Iris pigment epithelial cell (primary cell): ENCODE measurements at places on chromosomes 12 and 14.

DNA sequence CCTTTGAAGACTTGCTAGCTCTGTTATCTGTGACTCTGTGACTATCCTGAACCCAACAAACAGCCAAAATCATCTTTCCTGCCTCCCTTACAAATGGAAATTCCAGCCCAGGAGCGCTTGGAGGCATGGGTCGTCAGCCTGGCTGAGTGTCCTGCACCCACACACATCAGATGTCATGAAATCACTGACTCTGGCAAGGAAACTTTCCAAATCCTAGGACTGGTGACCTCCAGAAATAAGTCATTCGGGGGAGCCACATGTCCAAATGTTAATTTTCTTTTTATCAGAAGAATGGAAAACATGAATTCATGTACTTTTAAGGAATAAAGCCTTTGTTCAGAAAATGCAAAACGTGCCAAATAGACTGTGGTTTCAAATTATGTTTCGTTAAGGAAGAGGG, 96.3 kb upstream of the EVL start:
- no peak for DNase-seq

DNA sequence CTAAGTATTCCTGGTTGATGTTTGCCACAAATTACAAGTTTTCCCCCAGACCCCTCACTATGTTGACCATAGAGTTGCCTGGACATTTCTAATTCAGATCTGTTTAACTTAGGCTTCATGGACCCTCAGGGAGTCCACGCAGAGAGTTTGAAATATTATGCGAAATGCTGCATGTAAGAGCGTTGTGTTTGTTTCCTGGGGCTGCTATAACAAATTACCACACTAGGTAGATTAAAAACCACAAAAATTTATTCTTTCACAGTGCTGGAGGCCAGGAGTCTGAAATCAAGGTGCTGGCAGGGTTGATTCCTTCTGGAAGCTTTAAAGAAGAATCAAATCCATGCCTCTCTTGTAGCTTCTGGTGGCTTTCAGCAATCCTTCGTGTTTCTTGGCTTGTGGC, 177.9 kb upstream of the KITLG start:
- DNase-seq: no peak

DNA sequence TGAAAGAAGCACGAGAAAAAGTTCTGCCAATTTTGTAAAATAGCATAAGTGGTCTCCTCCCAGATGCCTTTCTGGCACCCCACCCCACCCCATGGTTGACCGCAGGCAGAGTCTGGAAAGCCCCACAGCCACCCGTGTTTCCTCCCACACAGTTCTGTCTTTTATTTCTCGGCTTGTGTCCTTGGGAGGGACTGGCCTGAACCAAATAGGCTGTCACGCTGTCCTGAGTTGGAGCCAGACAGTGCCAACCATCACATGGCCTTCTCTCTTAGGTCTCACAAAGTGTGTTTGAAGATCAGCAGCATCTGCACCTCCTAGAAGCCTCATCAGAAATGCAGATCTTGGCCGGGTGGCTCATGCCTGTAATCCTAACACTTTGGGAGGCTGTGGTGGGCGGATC, 10.2 kb upstream of the LTA4H start:
- DNase-seq: no peak

DNA sequence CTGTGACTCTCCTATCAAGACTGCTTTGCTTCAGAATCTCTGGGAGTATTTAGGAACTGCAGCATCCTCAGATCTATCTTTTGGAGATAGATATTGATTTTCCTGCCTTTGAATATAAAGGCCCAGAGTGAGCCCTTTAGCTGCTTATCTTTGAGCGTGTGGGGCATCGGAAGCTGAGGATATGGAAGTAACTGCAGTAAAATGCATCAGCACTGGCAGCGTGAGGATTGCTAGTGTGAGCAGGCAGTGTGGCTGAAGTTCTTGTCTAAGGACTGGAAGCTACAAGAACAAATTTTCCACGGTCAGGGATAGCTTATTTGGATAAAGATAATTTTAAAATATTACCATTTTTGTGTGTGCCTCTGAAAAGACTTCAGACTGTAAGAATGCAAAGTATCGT, 474.7 kb downstream of the NPAS3 start:
- DNase-seq: no peak

DNA sequence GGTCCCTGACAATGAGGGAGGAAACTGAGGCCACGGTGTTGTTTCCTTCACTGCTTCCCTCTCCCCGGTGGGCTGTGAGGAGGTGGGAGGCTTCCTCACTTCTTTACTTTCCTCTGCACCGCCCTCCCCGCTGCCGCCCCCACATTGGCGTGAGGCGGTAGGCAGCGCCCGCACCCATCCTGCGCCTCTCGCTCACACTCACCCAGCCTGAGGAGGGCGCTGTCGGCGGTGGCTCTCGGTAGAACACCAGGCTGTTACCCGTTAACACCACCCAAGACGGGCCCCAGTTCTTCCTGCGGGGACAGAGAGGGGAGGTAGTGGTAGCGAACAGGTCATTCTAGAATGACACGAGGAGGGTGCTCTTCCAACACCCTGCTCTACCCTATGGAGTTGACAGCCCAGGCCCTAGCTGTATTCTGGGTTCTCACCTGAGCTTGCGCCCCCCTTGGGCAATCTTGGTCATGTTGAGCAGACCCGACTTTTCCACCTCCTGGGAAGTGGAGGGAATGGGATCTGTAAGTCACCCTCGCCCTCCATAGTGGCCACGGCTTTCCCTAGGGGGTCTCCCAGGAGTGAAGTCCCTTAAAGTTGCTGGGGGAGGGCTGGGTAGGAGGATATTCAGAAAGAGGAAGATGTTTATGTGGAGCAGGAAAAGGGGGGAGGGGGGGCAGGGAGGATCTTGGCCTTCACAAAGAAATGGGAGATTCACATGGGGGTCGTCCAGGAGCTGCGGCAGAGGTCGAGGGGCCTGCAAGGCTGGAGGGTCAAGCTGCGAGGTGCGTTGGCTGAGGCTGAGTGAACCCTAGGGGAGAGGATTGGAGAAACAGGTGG, 3.3 kb downstream of the ARHGAP9 start:
- no peak for DNase-seq

GRCh38 chr14:24407608-24408325, 9.0 kb downstream of the NYNRIN start:
- no peak for DNase-seq

GRCh38 chr14:76773188-76773885, 12.1 kb downstream of the VASH1 start:
- peak; percentile 91 for DNase-seq

DNA sequence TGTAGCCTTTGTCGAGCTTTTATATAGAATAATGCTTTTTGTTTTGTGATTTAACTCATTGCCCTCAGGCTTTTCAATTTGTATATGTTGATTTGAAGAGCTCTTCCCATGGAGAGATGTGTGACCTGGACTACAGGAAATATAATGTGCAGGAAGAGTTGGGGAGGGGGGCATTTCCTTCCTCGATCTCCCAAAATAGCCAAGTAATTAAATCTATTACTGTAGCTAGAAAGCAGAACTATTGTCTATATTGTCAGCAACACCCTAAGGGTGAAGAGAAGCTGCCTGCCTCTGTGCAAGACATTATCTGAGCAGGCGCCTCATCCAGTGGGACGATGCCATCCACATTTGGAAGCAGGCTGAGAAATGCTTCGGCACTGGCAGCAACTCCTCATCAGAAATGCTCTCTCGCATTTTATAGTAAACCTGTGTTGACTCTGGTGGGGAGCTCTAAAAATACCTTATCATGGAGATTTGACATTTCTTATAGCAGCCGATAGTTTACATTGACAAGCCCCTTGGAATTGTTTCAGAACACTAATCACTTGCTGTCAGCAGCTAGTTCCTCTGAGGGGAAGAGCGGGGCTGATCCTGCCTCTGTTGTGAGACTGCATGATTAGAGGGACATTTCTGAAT, 392.5 kb upstream of the RGS6 start:
- no peak for DNase-seq
